AG08395 (cell line): ENCODE measurements at places on chromosomes 2 and 18.
A peak's percentile ranks its signal among the peaks of the same experiment; 100 is the strongest.

DNA sequence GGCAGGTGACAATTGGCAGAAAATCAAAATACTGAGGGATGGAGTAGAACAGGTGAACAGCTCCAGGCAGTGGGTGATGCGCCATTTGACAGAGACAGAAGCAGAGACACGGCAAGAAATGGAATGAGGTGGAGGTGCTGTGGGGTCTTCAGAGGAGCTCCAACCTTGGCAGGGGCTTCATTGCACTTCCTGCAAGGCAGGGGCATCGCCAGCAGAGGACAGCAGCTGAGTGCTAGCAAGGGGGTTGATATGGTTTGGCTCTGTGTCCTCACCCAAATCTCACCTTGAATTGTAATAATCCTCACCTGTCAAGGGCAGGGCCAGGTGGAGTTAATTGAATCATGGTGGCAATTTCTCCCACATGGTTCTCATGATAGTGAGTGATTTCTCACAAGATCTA is 42.8 kb downstream of the CCDC68 start:
- DNase-seq, result no peak

DNA sequence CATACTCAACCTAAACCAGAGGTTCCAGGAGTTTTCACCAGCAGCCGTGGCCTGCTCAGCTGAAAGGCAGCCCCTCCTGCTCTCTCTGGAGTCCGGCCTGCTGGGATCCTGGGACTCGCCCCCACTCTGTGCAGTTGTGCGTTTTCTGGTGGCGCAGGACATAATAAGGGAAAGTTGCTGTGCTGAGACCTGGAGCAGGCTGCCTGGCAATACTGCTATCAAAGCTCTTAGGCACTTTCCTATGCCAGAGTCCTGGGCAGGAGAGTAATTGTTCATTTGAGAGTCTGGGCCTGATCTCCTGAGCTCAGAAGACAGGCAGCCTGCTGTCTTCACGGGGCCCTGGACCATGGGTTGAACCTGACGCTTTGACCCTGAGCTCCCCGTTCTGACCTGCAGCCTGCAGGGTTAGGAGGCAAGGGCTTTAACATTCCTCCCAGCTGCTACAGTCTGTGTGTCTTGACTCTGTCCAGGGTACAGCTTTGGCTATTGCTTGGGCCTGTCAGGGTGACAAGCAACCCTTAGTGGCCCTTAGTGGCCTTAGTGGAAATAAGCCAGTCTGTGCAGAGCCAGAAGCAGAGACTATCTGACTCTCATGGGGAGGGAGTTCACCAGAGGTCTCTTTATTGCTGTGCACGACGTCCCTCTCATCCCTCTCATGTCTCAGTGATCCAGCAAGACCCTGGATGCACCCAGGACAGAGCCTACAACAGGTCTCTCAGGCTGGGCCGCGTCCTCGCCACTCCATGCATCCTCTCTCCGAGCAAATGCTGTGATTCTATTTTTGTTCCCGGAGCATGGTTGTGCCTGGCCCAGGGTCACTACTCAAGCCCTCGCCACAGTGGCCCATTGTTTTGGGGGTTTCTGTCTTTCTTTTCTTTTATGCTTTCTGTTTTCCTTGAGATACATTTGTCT is 60.6 kb downstream of the ACKR3 start:
- DNase-seq, result no peak

- DNase-seq, result no peak
Observed at GRCh38 chr2:8244639-8245038, 437.2 kb upstream of the ID2 start.

DNA sequence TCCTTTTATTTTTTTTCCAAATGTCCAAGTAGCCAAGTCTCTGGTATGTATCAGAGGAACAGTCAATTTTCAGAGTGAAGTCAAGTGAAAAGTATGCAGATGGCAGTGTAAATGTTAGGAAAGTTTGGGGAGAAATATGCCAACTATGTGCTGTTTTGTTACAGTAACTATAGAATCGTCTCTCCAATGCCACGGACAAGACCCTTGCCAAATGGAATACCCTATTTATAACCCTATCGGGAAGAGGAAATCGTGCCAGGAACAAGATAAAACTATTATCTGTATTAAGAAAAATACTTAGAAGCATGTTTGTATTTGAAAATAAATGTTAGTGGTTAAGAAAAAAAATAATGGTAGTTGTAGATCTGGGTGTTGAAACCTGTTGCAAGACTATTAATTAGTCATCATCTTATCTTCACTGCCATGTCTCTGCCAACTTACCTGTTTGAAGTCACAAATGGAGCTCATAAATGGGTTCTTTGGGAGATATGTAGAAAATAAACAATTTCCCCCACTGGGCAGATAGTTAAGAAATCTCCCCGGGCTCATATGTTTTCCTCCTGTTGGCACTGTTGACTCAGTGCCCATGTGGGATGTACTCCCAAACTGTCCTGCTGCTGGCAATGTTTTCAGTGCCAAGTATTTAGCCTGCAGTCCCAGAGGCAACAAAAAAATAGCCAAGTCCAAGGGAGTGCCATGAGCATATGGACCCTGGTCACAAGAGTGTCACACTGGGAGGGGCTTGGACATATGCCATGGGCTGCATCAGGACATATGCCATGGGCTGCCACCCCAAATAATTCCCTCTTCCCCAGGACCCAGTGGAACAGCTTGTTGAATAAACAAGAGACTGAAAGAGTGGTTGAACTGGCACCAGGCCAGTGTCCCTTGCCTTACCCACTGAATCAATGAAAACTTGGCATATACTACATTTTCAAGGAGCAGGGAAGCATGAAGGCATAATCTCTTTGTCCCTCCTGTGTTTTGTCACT is 366.9 kb downstream of the OSR1 start:
- peak; percentile 70 for DNase-seq

DNA sequence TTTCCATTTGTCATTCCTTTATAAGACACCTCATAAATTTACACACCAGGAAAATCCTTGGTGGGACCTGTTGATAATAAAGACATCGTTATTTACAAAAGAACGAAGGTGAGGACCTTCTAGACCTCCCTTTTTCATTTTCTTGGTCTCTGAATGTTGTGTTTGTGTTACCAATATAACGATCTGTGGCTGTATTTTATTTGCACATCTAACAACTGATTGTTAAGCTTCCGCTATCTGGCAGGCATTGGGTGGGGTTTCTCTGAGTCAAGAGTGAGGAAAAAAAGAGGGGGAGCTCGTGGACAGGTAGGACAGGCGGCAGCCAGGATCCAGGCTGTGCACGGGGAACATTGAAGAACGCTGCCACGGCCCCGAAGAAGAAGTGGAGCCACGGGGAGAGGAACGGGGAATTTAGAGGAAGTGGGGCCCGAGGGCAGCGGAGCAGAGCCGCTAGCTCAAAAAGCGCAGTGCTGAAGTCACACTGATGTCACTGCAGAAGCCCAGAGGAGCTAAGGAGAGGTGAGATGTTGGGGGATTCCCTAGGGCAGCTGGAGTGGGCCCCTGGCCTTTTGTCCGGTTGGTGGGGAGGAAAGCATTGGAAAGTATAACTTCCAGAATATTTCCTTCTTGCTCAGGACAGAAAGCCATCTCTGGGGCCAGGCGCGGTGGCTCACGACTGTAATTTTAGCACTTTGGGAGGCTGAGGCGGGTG is 20.9 kb upstream of the DNMT3A start:
- no peak for DNase-seq

GRCh38 chr2:150570712-150571111 is 83.2 kb upstream of the RND3 start:
- DNase-seq, result peak; percentile 72

DNA sequence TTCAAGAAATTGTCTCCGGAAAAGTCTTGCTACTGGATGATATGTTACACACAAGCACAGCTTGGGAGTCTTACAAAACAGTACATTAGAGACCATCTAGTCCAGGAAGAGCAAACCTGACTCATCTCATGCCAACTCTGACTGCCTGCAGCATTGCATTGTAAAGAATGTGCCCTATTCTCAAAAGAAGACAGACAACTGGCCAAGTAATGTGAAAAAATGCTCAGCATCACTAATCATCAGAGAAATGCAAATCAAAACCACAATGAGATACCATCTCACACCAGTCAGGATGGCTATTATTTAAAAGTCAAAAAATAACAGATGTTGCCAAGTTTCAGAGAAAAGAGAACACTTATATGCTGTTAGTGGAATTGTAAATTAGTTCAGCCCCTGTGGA is 42.7 kb upstream of the GORASP2 start:
- DNase-seq, result peak; percentile 76

DNA sequence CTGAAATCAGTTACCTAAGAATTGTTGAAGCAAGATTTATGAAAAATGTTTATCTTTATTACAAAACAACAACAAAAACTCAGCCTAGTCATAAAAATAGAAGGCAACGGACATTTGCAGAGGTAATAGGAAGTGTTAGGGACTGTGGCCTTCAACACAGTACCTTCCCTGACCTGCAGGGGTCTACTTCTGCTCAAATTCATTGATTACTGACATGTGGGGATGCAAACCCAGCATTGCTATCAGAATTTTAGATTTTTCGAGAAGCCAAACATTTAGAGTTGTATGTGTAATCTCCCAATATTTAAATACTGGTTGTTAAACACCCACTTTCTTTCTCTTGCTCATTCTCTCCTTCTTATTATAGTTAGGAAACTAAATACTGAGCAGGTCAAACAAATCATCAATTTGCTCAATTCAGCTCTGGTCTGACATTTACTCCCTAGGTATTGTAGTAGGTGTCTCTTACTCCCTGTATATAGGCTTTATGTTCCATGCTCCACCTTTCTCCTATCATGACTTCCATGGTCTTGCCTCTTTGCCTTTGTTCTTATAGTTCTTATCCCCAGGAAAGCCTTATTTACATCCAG is 198.5 kb downstream of the UBE2E3 start:
- DNase-seq, result no peak

DNA sequence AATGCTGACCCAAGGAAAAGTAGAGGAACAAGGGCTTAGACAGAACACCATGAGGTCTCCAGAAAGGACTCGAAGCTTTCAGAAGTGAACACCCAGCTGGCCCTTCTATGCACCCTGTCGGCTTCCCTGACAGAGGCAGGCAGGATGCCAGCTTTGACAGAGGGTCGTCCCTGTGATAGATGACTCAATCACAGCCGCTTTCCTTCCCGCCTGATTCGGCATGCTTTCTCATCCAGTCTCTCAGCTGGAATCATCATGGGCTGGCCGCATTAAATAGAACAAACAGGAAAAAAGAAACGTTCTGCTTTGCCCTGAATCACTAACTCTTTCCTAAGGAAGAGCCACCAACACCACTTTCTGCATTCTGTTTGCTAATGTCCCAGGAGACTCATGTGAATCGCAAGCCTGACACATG is 140.3 kb upstream of the RAB12 start:
- peak; percentile 14 for DNase-seq

DNA sequence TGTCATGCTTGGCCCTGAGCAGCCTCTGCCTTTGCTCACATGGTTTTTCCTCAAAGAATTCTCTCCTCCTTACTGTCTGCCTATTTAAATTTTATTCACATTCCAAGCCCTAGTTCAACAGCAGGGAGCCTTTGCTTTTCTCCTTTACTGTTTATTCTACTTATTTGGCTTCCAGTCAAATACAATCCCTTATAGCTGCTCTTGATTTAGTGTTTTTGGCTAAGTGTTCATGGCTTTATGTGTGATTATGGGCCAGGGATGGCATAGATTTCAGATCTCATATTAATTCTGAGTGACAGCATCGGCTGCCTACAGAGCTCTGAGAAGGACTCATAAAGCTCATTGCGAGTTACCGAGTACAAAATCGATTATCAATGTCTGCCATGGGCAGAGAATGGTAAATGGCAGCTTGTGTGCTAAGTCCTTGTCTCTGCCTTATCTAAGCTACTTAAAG is 106.7 kb downstream of the METTL8 start:
- DNase-seq, result no peak

DNA sequence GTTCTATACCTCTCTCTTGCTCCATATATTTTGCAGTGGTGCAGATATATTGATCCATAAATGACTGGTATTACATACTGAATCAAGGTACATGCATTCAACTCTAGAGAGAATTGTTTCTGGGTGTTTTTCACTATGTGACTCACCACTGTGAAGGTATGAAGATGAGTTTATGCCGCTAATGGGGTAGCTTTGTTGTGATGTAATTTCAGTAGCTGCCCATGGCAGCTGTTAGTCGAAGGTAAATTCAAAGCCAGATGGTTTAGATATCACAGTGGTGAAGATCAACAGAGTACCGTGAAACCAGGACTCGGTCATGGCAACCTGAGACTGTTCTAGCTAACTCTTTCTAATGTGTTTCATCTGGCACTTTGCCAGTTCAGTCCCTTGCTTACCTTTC is 50.4 kb downstream of the PKP4 start:
- no peak for DNase-seq

DNA sequence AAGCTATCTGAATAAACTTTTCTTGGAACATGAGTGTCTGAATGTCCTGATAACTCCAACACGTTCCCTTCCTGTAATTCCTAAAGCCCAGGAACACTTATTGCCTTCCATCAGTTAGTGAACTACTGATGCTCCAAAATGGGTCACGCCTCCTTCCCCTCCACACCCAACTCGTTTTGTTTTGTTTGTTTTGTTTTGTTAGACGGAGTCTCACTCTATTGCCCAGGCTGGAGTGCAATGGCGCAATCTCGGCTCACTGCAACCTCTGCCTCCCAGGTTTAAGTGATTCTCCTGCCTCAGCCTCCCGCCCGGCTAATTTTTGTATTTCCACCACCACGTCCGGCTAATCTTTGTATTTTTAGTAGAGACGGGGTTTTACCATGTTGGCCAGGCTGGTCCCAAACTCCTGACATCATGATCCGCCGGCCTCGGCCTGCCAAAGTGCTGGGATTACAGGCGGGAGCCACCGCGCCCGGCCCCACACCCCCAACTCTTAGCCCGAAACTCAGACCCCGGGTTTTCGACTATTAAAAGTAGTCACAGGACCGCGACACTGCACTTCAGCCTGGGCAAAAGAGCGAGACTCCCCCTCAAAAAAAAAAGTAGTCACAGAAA is 774 bp downstream of the IER3IP1 start:
- no peak for DNase-seq

DNA sequence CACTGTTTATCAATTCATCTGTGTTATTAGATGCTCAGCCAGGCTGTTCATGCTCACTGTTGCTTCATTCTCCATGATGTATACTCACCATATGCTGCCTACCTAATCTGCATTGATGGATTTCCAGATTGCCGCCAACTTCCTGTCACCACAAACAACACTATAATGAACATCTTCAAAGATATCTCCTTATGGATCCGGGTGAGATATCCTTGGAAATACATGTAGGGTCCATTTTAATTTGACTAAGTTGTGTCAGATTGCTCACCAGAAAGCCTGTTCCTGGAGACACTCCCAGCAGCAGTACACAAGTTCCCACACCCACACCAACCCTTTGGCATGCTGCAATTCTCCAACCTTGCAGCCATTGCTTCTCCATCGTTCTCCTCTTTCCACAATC is 547.5 kb upstream of the TNP1 start:
- DNase-seq, result no peak
